Stimulated activated CD4-positive, alpha-beta T cell treated with anti-CD3 and anti-CD28 coated beads, Interleukin-1b, Interleukin-23, amount 100 ng/mL, for 24 hours (primary cell): ENCODE measurements at places on chromosomes 5 and 9.

GRCh38 chr9:16708656-16709435, 161.6 kb downstream of the BNC2 start:
- DNase-seq: no peak

DNA sequence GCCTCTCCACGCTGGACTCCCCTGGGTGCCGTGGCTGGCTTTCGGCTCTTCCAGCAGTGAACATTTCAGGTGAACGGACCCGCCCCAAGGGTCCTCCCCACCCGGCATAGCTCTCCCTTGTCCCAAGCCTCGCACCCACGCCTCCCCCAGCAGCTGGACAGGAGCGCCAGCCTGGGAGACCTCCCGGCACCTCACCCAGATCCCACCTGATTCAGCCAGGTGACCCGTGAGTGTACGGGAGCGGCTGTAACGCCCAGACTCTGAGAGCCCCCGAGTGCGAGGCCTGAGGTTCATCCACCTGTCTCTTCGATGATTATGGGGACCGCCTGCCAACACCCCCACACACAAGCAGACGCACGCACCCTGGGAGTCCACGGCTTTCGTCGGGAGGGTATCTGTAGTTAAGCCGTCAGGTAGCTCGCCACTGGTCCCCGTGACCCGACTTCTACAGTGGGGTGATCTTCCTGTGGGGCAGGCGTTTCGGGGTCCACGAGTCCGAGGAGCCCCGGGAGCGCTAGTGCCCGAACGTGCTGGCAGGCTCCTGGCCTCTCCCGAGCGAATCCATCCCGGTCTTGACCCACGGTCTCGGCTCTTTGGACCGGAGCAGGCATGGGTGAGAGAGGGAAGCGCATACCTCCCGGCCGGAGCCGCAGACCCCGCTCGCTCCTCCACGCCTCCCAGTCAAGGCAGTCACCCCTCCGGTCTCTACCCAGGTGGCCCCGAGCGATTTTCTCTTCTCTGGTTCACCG, 14.9 kb downstream of the TRIM7 start:
- DNase-seq: no peak

DNA sequence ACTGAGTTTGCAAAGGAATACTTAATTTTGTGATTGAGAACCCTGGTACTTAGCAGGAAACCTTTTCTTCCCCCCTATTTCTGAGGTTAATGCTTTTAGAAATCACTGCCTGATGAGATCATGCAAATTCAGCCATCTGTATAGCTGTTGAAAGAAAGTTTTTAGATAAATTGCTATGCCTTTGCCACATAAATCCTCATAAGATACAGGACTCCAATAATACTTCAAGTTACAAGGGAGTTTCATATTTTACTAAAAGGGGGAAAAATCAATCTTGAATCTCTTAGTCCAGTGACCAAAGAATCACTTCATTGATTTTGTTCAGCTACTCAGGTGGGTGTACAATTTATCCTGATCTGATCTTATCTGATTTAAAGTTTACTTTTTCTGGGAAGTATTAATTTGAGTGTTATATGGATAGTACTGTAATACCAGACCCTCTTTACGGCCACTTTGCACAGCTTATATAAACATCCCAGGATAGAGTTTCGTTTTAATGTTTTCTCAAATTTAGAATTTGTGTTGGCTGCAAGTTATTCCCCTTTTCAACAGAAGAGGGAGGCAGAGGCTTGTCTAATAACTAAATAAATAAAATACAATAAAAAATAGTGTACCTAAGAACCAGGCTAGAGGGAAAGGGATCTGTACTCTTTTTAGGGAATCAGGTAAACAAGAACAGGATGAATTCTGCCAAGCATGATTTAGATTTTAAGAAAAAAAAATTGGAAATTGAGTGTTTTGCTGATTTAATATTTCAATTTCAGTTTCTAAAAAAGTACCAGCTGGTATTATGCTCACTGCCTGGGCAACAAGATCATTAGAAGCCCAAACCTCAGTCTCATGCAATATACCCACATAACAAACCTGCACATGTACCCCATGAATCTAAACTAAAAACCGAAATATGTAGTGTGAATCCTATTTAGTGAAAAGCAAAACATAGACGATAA, 69.1 kb downstream of the PSAT1 start:
- no peak for DNase-seq

DNA sequence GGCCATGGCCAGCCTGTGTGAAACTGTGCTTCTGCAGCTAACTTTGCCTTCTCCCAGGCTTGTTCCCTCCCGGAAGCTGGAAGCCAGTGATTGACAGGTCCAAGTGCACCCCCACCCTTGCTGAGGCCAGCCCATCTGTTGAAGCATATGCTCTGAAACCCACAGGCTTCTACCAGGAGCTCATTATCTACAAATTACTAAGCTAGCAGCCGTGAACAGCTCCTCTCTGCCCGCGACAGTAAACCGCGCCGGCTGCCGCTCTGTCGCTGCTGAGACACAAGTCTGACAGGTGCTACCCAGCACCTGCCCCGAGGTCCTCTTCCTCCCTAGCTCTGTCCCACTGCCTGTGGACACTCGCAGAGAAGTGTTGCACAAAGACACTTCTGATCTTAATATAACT, 490.9 kb downstream of the GADD45G start:
- no peak for DNase-seq

DNA sequence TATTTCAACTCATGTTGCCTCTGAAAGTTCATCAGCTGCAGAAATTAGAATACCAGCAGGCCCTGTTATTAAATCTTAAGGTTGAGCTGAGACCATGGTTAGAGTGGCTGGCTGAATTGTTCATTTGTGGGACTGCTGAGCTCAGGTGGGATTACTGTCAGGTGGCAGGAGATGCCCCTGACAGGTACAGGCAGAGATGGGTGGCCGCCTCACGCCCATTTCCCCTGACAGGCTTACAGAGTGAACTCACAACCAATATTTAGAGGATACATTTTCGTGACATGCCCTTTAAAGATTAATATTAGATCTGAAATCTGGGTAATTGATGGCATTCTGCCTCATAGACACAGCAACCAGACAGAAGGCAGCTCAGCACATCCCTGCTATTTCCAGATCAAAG, 136.0 kb downstream of the MVB12B start:
- no peak for DNase-seq
